Left lung (tissue), 14 donors: ENCODE measurements at places on chromosomes 3 and 15. TPM values are rescaled to one million over a fixed set of nuclear protein-coding genes. Genes with fewer than 3 reads are reported as not detected.

DNA sequence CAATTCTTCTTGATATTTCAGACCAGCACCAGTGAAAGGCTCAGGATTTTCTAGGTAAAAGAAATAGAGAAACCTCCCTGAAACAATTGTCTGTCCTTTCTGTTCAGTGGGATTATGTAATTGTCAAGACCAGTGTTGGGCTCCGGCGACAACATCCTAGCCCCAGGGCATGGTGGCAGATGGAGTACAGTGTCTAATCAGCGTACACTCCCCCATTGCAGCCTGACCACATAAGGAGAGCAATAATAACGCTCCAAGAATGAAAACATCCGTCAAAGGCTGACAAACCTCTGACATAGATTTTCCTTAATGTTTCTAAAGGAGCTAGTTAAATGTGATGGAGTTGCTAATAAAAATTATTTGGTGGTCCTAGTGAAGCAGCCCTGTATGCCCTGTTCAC, 144.6 kb downstream of the EBLN2 start:
- DNase-seq, result no peak
- H3K27me3 ChIP-seq, result no peaks in the 10 kb centered on the region
- H3K36me3 ChIP-seq, result no peaks in the 10 kb centered on the region
- H3K4me3 ChIP-seq, result no peak overlapping the region

DNA sequence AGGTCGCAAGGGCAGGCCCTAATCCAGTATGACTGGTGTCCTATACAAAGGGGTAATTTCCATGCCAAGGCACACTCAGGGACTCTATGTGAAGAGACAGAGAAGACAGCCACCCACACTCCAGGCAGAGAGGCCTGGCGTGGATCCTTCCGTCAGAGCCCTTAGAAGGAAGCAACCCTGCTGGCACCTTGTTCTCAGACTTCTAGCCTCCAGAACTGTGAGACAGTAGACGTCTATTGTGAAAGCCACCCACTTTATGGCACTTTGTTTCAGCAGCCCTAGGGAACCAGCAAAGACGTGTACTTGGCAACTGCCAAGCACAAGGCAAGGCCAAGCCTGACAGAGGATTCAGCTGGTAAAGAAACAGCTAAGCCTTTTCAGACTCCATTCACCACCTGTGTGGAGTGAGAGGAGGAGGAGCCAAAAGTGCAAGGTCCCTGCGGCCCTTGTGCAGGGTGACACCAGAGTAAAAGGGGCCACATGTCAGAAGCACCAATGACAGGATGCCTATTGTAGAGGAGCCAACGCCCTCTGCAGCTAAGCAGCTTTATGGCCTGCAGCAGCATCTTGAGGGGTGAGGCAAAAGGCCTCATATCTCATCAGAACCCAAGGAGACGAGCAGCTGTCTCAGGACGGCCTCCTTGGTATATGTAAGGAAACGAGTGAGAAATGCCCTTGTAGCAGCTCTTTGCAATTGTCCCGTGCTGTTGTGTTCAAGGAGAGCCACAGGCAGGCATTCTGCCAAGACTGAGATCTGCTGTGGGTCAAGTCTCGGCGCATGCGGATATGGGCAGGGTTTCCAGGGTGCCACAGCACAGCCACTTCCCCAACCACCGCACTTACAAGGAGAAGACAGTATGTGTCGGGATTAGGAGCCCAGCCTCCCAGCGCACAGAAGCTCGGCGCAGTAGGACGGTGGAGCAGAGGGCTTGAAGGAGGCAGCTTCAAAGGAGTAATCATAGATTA, 121.5 kb upstream of the LIPC start:
- no peak overlapping the region for H3K4me3 ChIP-seq
- peak; percentile 57 for DNase-seq
- H3K27ac ChIP-seq, result no peak overlapping the region
- H3K36me3 ChIP-seq, result no peaks in the 10 kb centered on the region
- no peaks in the 10 kb centered on the region for H3K4me1 ChIP-seq

GRCh38 chr3:184832044-184832443, 20.1 kb downstream of the VPS8 start:
- H3K4me1 ChIP-seq, result no peaks in the 10 kb centered on the region
- H3K27me3 ChIP-seq, result no peaks in the 10 kb centered on the region
- no peak overlapping the region for H3K27ac ChIP-seq
- H3K4me3 ChIP-seq, result no peak overlapping the region

GRCh38 chr3:26350853-26351252, 271.7 kb upstream of the LRRC3B start:
- H3K4me3 ChIP-seq, result no peak overlapping the region
- H3K27ac ChIP-seq, result no peak overlapping the region

GRCh38 chr3:193744822-193745684, 152.0 kb downstream of the OPA1 start:
- DNase-seq, result peak; percentile 88
- H3K27me3 ChIP-seq, result no peaks in the 10 kb centered on the region
- no peak overlapping the region for H3K4me3 ChIP-seq
- no peaks in the 10 kb centered on the region for H3K36me3 ChIP-seq
- H3K4me1 ChIP-seq, result no peaks in the 10 kb centered on the region

GRCh38 chr3:141646760-141647561, 91.1 kb upstream of the RNF7 start:
- peak; percentile 29 for DNase-seq
- H3K27me3 ChIP-seq, result no peaks in the 10 kb centered on the region
- no peak overlapping the region for H3K27ac ChIP-seq

DNA sequence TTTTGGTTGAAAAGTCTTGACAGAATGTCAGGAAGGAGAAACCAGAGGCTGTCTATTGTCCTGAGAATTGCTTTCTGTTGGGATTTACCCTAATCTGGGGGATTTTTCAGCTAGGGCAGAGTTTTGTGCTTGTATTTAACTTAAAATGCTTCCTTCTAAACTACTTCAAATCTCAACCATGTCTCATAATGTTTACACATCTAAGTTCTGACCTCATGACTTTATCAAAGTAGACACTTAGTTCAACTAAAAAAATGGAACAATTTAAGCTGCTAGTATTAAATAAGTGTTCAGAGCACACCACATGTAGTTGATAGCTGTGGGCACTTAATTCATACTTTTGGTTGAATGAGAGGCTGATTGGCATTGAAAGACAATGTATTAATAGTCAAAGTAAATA, 28.2 kb downstream of the CLDN1 start:
- H3K27me3 ChIP-seq, result no peaks in the 10 kb centered on the region
- H3K4me1 ChIP-seq, result no peaks in the 10 kb centered on the region
- no peak overlapping the region for H3K4me3 ChIP-seq
- no peak overlapping the region for H3K27ac ChIP-seq
- no peak for DNase-seq
- no peaks in the 10 kb centered on the region for H3K36me3 ChIP-seq

GRCh38 chr3:32175607-32176197, 62.8 kb upstream of the CMTM8 start:
- no peak overlapping the region for H3K4me3 ChIP-seq
- no peak for DNase-seq
- H3K36me3 ChIP-seq, result no peaks in the 10 kb centered on the region
- H3K4me1 ChIP-seq, result peaks cover 13% of the 10 kb centered on the region
- no peak overlapping the region for H3K27ac ChIP-seq
- H3K27me3 ChIP-seq, result no peaks in the 10 kb centered on the region

DNA sequence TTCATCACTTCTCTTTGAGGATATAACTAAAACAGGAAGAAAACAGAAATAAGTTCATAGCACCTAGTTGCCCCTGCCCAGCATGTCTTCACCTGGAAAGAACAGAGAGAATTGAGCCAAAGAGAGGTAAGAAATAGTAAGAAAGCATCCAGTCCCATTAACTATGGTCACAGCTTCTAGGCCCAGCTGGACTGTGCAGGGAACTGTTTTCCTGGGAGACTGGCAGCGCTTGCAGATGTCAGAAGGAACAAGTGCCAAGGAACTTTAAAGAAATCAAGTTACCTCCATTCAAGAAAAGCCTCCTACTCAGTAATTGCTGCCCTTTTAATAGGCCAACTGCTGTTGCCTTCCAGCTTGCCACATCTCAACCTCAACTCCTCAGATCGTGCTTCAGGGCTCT, 17.8 kb upstream of the CPB1 start:
- peaks cover 5% of the 10 kb centered on the region for H3K27me3 ChIP-seq
- no peak overlapping the region for H3K4me3 ChIP-seq
- no peaks in the 10 kb centered on the region for H3K4me1 ChIP-seq
- no peak overlapping the region for H3K27ac ChIP-seq
- no peak for DNase-seq

GRCh38 chr15:93382200-93382820, 293.3 kb upstream of the RGMA start:
- H3K27ac ChIP-seq, result no peak overlapping the region
- no peak for DNase-seq
- H3K4me3 ChIP-seq, result no peak overlapping the region
- no peaks in the 10 kb centered on the region for H3K36me3 ChIP-seq
- no peaks in the 10 kb centered on the region for H3K4me1 ChIP-seq

DNA sequence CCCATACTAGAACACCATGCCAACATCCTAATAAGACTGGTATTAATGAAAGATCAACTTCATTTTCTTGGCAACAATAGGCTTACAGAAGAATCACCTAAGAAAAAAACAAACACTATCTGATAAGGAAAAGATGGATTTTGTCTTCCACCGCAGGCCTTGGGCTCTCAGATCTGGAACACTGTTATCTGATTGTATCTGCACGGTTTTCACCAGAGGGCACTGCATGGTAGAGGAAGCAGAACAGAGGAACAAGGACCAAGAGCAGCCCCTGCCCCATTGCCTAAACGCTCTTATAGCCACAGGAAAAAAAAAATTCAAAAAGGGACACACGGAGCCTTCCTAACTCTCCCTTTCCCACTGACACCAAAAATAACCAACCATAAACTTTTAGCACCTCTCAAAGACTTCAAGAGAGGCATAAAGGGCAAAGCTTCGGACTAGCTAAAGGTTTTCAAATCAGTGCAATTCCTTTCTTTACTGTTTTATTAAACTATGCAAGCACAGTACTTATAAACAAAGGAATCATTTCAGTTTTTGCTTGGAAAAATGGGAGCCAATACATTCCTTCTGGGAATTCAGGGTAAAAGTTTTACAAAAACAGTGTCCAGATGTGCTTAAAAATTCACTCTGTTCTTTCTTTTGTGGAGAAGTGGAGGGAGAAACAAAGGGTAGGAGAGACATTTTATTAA, 23.3 kb downstream of the IL17RD start:
- no peak overlapping the region for H3K27ac ChIP-seq
- no peaks in the 10 kb centered on the region for H3K27me3 ChIP-seq
- H3K4me3 ChIP-seq, result no peak overlapping the region
- no peak for DNase-seq
- no peaks in the 10 kb centered on the region for H3K36me3 ChIP-seq

DNA sequence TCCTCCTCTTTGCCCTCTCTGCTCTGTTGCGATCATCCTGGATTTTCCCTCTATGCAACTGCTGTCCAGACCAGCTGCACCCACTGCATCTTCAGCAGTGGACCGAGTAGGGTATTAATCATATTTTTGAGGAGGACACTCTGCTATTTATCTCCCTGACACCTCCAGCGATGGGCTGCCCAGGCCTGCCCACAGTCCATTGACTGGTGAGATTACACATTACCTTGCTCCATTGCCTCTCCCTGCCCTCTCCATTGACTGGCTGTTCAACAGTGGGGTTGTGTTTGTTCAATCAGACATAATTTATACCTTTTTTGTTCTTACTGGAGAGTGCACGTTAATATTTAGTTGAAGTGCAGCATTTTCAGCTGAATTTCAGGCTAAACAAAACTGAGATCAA, 559.3 kb upstream of the ARRDC4 start:
- H3K4me3 ChIP-seq, result no peak overlapping the region
- no peaks in the 10 kb centered on the region for H3K36me3 ChIP-seq
- no peak overlapping the region for H3K27ac ChIP-seq
- no peaks in the 10 kb centered on the region for H3K4me1 ChIP-seq
- DNase-seq, result no peak

DNA sequence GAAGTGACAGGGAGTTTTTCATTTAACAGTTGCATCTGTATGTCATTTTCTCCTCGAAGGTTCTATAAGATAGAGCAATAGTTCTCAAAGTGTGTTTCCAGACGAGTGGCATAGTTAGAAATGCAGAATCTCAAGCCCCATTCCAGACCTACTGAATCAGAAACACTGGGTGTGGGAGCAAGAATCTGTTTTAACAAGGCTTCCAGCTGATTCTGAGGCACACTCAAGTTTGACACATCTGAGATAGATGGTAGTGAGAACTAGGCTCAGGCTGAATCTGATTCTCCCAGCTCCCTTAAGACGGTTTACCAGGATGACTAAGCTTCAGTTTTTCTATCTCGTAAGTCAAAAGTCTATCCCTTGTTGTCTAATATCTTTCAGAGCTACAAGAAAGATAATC, 159.8 kb upstream of the NUDT16 start:
- H3K4me3 ChIP-seq, result no peak overlapping the region
- no peaks in the 10 kb centered on the region for H3K36me3 ChIP-seq
- no peaks in the 10 kb centered on the region for H3K27me3 ChIP-seq
- no peak for DNase-seq

DNA sequence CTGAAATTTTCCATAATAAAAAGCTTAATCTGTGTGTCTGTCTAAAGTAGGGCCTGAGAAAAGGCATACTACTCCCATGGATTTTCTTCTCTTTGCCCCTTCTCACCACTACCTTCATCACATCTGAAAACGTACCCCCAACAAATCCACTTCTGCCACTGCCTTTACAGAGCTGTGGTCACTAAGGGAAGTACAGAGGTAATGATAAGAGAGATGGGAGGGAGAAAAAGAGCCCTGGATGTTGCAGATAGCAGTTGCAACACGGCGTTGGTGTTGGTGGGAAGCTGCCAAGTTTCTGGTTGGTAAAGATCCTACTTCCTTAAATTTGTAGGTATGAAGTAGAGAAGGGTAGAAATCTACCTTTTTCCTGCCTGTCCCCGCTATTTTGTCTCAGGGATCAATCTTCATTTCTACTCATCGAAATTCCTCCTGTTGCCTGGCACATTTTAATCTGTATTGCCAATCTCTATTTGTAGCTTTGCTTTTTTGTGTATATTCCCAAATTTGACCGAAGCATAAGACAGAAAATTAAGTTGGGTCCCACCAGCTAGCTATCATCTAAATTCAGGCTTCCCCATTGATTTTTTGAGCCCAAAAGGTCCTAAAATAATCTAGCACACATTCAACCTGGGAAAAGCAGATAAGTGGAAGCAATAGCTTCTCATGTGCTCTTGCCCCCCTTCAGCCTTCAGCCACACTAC, 102.9 kb downstream of the TFDP2 start:
- no peak overlapping the region for H3K4me3 ChIP-seq
- no peaks in the 10 kb centered on the region for H3K36me3 ChIP-seq
- no peaks in the 10 kb centered on the region for H3K4me1 ChIP-seq
- no peak overlapping the region for H3K27ac ChIP-seq
- H3K27me3 ChIP-seq, result no peaks in the 10 kb centered on the region

- no peak overlapping the region for H3K4me3 ChIP-seq
- no peak overlapping the region for H3K27ac ChIP-seq
- H3K4me1 ChIP-seq, result peaks cover 11% of the 10 kb centered on the region
- peak; percentile 13 for DNase-seq
These were observed 198.5 kb upstream of the GADL1 start for GRCh38 chr3:31092748-31093589.

FGD5 gene
- 40.1 TPM for polyA plus RNA-seq

SPRED1 gene
- polyA plus RNA-seq, result 41.1 TPM

CHRM5 gene
- 0.37 TPM for polyA plus RNA-seq
